ENCODE measurements at places on chromosomes 4 and X.
A peak's percentile ranks its signal among the peaks of the same experiment; 100 is the strongest.

GRCh38 chrX:78643096-78643495 is 16.0 kb downstream of the RTL3 start:
- no peak for DNase-seq

GRCh38 chr4:6476893-6477292 is 4.5 kb upstream of the PPP2R2C start:
- peak; percentile 12 for DNase-seq

GRCh38 chr4:84493092-84493850 is 5.8 kb downstream of the NKX6-1 start:
- peak; percentile 82 for DNase-seq

DNA sequence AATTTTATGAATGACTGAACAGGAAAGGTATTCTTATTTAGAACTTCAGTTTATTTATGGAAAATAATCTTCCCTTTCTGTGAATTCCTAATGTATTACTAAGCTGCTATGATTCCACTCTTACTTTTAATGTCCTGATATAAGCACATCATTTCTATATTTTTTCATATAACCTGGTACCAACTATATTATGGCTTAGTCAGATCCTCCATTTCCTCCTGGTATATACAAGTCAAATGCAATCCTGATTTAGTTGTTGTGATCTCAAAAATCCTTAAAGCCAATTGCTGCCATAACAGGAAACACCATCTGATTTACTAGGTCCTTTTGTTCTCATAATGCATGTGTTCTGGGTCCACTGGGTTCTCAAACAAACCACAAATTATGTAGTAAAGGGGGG is 26.8 kb downstream of the TRMT2B start:
- DNase-seq = no peak

GRCh38 chr4:40940317-40940741 is 190.6 kb downstream of the NSUN7 start:
- DNase-seq = no peak

DNA sequence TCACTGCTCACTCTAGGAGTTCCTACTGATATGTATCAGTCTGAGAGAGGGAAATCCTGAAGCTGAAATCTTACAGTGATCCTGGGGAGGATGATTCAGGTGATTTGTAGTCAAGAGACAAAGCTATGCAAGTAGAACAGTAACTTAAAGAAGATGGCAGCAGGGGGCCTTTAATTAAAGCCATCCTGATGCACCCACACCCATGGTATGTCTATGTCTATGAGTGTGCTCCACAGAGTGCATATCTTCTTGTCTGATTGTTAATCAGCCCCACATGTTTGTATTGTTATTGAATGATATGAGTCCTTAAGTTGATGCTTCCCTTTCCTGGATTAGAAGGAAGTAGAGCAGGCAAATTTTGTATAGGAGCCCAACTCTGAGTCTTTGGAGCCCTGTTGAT is 78.8 kb downstream of the NHS start:
- DNase-seq = no peak

DNA sequence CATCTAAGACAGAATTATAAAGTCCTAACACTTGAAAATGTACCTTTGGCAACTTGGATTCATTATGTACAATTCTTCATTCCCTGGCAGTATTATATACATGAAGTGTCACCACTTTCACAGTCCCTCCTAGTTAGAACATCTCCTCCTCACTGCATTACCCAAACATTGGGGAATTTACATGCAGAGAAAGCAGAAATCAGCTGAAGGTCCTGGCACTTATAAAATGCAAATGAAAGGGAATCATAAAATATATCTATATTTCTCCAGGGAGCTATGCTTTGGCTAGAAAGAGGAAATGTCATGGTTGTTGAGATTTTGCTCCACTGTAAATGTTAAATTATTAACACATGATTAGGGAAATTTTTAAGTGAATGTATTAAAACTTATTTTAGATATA is 835.6 kb upstream of the SLIT2 start:
- no peak for DNase-seq

GRCh38 chrX:7334253-7334935 is 186.4 kb upstream of the PUDP start:
- no peak for DNase-seq

DNA sequence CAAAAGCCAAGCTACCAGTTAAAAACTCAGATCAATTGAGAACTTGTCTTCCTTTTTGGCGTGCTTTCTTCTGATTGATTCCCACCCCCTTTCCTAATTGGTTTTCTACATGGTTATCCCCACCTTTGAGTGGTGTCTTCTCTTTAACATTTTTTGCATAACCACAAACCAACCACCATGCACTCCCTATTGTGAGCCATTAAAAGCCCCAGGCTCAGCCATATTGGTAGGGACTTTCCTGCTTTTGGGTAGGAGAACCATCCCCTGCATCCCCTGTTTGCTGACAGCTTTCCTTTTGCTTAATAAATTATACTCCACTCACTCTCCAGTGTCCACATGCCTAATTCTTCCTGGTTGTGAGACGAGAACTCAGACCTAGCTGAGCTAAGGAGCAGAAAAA is 1651.4 kb upstream of the IGFBP7 start:
- no peak for DNase-seq

DNA sequence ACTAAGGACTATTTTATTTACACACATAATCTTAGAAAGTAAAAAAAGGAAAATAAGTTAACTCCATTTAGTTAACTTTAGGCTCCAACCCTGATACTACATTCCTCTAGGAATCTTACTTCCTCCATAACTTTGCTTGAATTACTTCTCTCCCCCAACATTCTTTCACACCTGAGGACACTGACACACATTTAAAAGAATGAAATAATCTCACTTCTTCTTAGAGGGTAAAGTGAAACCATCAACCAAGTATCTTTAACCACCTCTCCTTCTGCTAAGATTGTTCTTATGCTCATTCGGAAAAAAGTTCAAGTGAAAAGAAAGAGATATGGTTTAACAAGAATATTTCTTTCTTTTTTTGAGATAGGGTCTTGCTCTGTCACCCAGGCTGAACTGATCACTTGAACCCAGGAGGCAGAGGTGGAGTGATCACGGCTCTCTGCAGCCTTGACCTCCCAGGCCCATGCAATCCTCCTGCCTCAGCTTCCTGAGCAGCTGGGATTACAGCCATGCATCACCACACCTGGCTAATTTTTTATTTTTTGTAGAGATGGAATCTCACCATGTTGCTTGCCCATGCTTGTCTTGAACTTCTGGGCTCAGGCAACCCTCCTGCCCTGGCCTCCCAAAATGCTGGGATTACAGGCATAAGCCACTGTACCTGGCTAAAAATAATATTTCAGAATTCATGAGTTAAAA is 28.5 kb downstream of the SLC25A4 start:
- no peak for DNase-seq

GRCh38 chr4:154928640-154929257 is 147.7 kb downstream of the RBM46 start:
- DNase-seq = no peak

Data from ecto neural progenitor cell (in vitro differentiated cells).